Aorta (tissue), 5 donors: ENCODE measurements at places on chromosomes 12 and 14. TPM values are rescaled to one million over a fixed set of nuclear protein-coding genes. Genes with fewer than 3 reads are reported as not detected.

Gene ITGB7
- 5.8 TPM for total RNA-seq

Gene LALBA
- total RNA-seq, result not detected

- DNase-seq, result no peak
These were observed 226.9 kb upstream of the CRY1 start for GRCh38 chr12:107320033-107320928.

DNA sequence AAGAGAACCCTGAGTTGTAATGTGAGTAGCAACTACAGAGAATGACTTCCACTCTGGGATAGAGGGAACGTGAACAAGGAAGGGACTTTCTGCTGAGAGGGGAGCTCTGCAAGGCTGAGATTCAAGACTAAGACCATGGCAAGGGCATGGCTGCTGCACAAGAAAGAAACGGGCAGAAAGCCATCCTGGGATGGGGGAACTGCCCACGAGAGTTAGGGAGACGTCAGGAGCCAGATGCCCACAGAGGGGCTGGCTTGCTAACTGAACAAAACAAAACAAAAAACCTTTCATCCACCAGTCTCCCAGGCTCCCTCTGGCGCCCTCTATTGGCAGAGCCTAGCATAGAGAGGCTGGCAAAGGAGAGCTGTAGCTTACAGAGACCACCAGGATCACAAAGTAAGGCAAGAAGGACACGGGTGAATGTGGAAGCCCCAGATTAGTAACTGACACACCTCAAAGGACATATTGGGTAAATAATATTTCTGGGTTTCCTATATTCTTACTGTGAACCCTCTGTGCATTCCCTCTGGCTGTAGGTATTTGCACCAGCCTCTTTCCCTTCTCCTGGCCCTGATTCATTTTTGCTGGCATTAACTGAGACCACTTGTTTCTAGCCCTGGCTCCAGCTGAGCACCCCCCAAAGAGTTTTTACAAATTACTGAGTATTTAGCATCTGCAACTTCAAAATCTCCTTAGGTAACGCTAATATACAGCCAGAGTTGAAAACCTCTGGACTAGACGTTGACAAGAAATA, 338.3 kb downstream of the EMP1 start:
- peak; percentile 82 for DNase-seq
